ENCODE measurements at places on chromosomes 1 and 21.

DNA sequence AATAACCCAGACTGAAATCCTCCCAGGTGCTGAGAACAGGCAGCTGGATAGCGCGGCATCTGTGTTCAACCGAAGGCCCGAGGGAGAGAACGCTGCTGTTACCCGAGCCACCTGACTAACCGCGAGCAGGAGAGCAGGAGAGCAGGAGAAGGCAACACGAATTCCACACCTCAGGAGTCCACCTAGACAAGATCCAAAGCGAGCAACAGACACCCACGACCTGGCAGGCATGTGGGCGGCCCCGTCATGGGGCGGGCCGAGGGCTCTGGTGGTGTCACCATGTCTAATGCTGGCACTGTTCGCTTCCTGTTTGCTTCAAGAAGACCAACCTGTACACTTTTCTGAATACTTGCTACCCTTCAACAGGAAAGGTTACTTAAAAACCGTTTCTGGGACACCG lies 20.9 kb upstream of the SPATC1L start:
- no peak for DNase-seq

- no peak for DNase-seq
These were observed 85.7 kb downstream of the ST6GALNAC3 start for GRCh38 chr1:76160225-76160624.

DNA sequence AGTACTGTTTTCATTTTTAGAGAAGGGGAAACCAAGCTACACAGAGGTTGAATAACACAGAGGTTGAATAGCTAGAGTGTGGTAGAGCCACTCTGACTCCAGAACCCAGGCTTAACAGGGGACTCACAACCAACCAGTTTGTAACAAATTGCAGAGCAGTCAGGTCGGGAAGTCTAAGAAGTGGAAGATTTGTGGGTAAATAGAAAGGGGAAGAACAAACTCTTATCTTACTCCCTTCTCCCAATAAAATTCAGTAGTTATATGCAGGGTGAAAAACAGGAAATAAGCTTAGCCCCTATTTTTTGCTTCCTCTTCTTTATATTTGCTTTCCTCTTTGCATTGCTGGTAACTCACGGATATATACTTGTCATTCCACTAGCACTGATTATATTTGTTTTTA lies 23.2 kb downstream of the CDC42 start:
- DNase-seq = no peak

DNA sequence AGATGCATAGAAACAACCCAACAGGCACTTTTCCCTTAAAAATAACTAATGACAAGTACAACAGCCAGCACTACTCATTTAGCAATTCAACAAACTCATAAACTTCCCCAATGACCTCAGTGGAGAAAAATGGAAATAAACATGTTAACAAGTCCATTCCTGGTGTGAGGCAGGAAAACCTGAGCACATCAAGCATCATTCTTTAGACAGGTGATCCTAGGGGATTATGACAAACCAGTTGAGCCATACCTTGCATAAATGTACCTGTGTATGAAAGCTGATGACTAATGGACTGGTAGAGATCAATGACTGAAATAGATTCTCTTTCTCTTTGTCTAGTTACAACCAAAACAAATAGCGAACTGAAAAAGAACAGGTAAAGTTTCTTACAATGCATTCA lies 7.0 kb downstream of the COL24A1 start:
- DNase-seq = no peak

- no peak for DNase-seq
These were observed 111.7 kb downstream of the NMNAT2 start for GRCh38 chr1:183306317-183307042.

DNA sequence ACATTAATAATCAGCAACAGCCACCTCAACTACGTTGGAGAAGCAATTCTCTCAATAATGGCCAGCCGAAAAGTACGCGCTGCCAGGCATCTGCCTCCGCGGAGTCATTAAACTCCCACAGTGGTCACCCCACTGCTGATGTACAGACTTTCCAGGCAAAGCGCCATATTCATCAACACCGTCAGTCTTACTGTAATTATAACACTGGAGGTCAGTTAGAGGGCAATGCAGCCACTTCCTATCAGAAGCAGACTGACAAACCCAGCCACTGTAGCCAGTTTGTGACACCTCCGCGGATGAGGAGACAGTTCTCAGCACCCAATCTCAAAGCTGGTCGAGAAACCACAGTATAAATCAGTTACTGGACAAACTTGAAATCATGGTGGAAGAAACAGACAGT lies 93.9 kb downstream of the KIF1B start:
- no peak for DNase-seq

All from CD4-positive, alpha-beta memory T cell (primary cell).